BE2C (cell line): ENCODE measurements at places on chromosomes 12 and 14.
A peak's percentile ranks its signal among the peaks of the same experiment; 100 is the strongest.

DNA sequence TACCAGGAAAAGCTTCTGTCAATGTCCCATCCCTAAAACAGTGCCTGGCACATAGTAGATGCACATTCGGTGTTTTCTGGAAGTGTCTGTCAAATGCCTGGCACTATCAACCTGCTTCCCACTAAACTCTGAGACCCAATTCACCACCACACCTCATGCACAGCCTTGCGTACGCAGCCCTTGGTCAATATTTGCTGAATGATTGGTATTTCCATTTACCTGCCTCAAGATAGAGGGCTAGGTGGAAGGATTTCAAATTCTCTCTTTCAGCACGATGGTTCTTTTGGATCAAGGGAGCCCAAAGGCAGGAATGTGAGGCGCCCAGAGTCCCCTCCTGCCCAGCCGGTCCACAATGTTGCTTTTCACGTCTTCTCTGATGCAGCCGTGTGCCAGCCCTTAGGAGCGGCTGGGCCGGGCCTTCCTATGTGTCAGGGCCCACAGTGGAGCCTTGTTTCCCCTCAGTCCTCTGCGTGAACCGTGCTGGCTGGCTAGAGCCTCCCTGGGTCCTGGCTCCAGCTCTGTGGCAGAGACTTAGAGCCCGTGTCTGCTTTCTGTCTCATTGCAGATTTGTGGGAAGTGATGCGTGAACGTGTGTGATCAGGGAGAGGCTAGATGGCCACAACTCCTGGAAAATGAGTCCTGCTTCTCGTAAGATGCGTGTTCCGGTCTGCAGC is 99.9 kb upstream of the RFLNA start:
- DNase-seq, result peak; percentile 80

GRCh38 chr12:79451365-79451764 is 239.4 kb downstream of the PAWR start:
- no peak for DNase-seq

- peak; percentile 45 for DNase-seq
Measured at GRCh38 chr14:31270196-31270772, 62.7 kb upstream of the HECTD1 start.

DNA sequence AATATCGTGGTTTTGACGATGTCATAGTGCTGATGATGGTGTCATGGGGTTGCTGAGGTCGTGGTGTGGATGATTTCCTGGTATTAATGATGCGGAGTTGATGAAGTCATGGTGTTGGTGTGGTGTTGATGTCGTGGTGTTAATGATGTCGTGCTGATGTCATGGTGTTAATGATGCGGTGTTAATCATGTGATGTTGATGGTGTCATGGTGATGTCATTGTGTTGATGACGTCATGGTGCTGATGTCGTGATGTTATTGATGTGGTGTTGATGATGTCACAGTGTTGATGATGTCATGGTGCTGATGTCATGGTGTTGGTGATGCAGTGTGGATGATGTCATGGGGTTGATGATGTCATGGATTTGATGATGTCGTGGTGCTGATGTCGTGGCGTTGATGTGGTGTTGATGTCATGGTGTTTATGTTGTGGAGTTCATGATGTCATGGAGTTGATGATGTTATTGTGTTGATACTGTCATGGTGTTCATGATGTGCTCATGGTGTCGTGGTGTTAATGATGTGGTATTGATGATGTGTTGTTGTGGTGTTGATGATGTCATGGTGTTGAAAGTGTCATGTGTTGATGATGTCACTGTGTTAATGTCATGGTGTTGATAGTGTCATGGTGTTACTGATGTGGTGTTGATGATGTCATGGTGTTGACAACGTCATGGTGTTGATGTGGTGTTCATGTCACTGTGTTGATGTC is 48.5 kb upstream of the RIMBP2 start:
- no peak for DNase-seq

- DNase-seq, result no peak
Measured at GRCh38 chr14:61101803-61102548, 120.9 kb downstream of the SLC38A6 start.

DNA sequence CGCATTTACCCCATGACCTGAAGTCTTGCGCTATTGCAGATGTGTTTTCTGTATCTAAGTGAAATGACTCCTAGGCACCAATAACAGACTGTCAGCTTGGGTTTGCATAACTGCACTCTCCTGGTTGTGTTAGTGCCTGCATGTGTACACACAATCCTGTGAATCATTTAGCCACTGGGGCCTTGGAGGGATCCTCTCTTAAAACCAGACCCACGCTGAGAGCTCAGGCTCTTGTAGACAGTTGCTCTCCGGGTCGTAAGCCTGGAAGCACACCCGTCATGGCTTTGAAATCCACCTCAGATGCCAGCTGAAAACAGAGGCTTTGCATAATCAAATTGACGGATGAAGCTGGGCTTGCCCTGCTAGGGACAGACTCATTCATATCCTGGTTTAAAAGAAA is 79.2 kb upstream of the RBM19 start:
- DNase-seq, result no peak

GRCh38 chr12:27210187-27210586 is 33.9 kb upstream of the STK38L start:
- DNase-seq, result no peak

GRCh38 chr12:24530689-24531088 is 418.2 kb downstream of the BCAT1 start:
- DNase-seq, result no peak

GRCh38 chr14:52220924-52221811 is 46.3 kb upstream of the PTGDR start:
- no peak for DNase-seq

- no peak for DNase-seq
Measured at GRCh38 chr14:62673014-62673755, 372.1 kb downstream of the KCNH5 start.

DNA sequence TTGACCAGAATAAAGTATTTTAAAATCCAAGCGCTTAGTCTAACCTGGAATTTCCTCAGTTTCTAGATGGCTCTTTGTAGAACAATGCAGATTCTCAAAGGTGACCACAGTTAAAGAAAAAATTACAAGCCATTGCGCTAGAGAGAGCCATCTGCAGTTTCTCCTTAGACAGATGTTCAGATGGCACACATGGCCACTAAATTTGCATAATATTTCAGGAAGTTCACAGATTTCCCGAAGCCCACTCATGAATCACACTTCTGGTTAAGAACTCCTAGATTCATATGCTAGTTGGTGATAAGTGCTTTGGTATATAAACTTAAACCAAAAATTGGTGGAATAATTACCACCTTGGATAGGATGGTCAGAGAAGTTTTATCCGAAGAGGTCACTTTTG is 749 bp downstream of the AKAP3 start:
- DNase-seq, result no peak

- no peak for DNase-seq
Measured at GRCh38 chr14:45467023-45467422, 214.0 kb upstream of the MIS18BP1 start.

DNA sequence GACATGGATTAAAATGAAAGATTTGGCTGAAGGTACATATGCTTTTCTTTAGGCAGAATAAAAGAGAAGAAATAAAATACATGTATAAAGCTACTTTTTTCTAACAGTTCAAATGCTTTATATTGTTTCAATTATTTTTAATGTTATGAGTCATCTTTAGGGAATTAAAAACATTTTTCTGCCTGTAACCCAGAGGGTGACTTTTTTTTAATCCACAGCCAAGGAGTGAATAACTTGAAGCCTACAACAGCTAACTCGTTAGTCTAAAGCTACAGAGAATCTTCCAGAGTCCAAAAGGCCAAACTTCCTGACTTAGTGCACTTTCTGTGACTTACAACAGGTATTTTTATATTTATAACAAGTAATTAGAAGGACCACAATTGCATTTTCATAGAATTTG is 151.6 kb downstream of the SEC23A start:
- DNase-seq, result no peak

- no peak for DNase-seq
Measured at GRCh38 chr12:100953217-100953616, 158.6 kb downstream of the ANO4 start.

- no peak for DNase-seq
Measured at GRCh38 chr12:31855427-31855826, 103.8 kb upstream of the RESF1 start.

GRCh38 chr12:74537126-74537706 is 419 bp upstream of the ATXN7L3B start:
- no peak for DNase-seq

DNA sequence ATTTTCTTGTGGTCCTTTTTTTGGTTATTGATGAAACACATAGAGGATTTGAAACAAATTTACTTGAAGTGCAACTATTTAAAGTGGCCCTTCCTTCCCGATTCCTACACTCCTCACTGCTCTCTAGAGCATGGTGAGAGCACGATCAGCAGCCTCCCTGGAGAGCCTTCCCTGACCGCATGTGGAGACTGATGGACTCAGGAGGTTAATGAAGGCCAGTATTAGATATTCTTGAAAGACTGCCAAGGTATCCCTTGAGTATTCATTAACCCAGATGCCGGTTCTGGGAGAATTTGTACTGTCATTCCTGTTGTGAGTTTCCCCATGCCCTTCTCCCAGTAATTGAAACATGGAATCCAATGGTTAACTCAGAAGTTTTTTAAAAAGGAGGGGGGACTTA is 102.8 kb upstream of the FGD4 start:
- no peak for DNase-seq

- DNase-seq, result no peak
Measured at GRCh38 chr14:75252254-75252837, 26.3 kb upstream of the FOS start.

DNA sequence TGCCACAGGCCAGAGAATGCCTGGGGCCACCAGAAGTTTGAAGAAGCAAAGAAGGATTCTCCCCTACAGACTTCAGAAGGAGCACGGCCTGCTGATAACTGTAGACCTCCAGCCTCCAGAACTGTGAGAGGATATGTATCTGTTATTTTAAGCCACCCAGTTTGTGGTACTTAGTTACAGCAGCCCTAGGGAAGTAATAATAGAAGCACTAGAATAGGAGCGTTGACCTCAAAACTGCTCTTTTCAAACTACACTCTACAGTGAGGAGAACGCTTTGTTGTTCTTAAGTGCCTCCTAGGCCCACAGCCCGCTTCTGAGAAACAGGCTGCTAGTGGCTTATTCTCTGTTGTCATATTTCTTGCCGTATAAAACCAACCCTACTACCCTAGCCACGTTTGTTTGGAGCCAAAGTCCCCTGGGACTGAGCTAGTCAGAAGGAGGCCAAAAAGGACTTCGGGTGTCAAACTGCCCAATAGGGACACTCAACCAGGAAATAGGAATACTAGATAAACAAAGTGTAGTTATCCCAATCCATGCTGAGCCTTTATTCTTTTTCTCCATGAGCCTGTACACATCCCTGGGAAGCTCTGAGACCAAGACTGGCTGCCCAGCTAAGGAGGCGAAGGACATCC is 38.5 kb upstream of the FRS2 start:
- DNase-seq, result no peak

DNA sequence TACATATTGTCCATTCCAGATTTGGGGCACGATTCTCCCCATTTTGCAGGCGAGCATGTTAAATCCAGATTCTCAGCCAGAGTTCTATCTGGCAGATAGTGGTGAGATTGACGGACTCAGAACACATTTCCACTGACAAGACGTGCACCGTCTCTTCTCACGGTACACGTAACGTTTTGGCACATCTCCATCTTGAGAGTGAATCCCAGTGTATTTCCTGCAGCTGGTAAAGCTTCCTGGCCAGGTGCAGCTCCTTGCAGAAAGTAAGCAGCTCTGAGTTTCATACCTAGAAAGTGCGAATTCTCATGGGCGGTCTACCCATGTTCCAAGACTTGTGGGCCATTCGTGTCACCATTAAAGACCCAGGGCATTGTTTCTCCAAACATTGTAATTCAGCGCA is 102.6 kb downstream of the TSPAN9 start:
- no peak for DNase-seq

- DNase-seq, result no peak
Measured at GRCh38 chr12:76460807-76461206, 98.8 kb downstream of the OSBPL8 start.

- no peak for DNase-seq
Measured at GRCh38 chr12:65464930-65465329, 186.4 kb downstream of the MSRB3 start.

- DNase-seq, result no peak
Measured at GRCh38 chr14:24259282-24260025, 3.5 kb downstream of the TGM1 start.

DNA sequence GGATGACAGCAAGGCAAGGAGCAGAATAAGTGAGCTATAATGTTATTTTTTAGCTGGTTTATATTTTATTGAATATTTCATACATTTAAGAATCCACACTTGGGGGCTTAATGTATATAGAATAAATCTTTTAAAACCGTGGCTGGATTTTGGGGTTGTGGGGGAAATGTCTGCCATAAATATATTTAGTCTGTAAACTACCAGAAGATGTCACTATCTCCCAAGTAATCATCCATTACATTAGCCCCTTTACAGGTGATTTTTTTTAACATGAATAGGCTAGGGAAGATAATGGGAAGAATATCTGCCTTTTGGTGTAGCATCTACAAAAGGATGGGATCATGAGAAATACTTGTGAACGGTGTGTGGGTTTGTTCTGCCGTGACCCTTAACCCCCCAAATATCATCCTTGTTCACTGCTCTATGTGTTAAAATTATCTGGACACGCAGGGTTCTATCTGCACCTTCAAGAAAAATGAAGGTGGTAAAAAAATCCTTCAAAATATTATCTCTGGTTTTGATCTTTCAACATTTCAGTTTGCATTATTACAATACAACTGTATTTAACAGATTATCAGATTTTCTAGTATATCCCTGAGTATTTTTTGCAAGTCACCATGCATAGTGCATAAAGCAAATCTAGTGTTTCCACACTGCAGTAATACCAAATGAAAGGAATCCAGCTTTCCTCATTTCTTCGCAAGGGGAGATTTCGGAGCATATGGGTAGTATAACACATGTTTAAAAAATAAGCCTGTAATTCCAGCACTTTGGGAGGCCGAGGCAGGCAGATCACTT is 8.0 kb upstream of the SLC17A8 start:
- DNase-seq, result no peak

DNA sequence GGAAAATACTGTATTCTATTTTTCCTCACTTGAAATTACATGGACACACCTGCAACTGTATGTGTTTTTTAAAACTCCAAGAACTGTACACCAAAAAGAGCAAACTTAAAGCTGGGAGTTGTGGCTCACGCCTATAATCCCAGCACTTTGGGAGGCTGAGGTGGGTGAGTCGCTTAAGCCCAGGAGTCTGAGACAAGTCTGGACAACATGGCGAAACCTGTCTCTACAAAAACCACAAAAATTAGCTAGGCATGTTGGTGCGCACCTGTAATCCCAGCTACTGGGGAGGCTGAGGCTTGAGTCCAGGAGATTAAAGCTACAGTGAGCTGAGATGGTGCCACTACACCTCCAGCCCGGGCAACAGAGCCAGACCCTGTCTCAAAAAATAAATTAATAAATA is 95.9 kb downstream of the SINHCAF start:
- no peak for DNase-seq

GRCh38 chr12:122518908-122519307 is 7.8 kb downstream of the RSRC2 start:
- no peak for DNase-seq

DNA sequence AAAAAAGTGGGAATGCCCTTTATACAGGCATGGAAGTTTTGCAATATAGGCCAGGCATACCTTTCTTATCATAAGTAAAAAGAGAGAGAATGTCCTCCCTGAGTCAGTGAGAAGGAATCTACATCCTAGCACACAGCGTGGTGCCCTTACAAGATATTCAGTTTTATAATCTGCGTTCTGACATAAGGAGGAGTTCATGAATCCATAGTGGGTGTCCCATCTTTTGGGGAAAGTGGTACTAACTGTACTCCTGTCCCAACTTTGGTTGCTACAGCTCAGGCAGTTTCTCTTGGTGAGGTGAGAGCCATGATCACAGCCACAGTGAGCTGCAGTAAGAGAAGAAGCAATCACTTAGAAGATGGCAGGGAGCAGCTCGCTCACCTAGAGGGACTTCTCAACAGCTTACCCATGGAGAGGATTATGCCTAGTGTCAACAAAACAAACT is 332.9 kb downstream of the BCAT1 start:
- no peak for DNase-seq
